ENCODE measurements at places on chromosomes 5 and 9.

GRCh38 chr9:93288341-93288740, 104.4 kb downstream of the WNK2 start:
- no peak for DNase-seq

GRCh38 chr5:139657363-139658321, 9.5 kb downstream of the CXXC5 start:
- no peak for DNase-seq

- no peak for DNase-seq
These were observed 104.2 kb upstream of the ELL2 start for GRCh38 chr5:96065685-96066385.

GRCh38 chr5:135027697-135028615, 6.1 kb downstream of the PITX1 start:
- DNase-seq: no peak

DNA sequence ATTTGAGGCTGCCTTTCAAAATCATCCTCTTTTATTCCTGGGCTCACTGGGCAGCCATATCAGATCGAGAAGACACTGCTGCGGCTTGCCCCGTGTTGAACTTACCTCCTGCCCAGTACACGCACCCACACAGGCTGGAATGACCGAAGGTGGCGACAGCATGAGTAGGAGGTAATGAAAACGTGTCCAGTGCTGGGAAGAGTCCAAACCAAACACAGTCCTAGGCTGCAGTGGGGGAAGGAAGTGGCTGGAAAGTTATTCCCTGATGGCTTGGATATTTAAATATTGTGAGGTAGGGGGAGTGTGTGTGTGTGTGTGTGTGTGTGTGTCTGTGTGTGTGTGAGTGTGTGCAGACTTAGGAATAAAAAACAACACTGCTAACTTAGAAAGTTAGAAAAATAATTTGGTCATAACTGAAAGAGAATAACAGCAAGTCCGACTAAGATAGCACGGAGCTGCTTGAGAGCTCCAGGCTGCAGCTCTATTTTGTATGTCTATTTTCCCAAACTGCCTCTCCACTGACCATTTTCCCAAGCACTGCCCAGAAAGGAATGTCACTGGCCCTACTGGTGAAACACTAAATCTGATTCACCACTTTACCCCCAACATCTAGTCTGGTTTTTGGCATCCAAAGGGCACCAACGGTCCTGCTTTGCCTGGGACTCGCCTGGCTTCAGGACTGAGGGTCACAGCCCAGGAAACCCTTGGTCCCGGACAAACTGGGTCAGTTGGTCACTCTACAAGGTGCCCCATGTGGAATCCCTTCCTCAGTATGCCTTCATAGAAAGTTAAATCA, 41.2 kb downstream of the ANKH start:
- no peak for DNase-seq
